ENCODE measurements at places on chromosomes 13 and 19.

DNA sequence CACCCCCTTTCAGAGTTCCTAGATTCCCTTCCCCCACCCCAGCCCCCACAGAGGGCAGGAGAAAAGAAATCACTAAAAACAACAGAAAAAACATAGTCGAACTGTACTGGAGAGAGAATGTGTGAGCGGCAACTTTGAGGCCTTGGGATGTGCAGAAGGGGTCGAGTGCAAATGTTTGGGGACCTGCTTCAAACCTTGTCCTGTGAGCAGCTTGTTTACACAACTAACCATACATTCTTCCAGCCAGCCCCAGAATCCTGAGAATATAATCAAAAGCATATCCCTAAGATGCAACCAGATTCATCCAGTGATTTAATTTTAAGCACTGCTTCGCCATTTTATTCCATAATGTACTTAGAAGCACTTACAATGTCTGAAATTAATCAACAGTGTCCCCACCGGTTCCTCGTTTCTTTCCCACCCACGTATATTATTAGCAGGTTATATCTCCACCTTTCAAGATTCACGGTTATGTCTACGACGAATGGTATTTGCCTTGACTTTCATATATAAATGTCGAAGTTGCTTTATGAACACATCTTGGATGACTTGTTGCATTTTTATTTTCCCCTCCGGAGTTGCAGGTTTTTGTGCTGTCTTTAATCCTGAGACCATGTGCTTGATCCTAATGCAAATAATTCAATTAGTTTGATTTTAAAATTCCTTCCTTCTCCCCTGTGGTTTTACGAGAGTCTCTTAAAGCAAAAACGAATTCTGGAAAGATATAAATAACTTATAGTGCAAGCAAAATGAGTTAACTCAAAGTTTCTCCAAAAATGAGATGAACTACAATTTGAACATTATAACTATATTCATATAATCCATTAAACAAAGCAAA, 107.6 kb downstream of the ZIC5 start:
- no peak for DNase-seq

- no peak for DNase-seq
Measured at GRCh38 chr13:99990126-99990977, 8.8 kb downstream of the ZIC2 start.

GRCh38 chr19:32178401-32178800, 167.0 kb upstream of the ZNF507 start:
- no peak for DNase-seq

GRCh38 chr19:19021115-19021514, 12.2 kb downstream of the SUGP2 start:
- no peak for DNase-seq

DNA sequence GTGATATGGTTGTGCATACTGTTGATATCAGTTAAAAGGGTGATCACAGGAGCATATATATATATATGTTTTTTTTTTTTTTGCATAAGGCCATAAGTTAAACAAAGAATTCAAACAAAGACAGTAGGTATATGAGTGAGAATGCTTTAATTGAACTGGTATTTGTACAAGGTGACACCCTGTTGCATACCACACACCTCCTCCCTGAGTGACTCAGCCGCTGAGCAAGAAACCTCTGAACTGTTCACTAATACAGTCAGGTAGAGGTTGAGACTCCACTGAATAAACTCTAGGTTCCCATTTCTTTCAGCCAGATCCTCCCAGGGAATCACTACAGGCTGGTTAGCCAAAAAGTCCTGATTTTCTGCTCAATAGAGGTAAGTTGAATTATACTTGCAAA, at the start of gene SCEL:
TSS of gene SCEL (plus strand) at position 259 of the 400 bp plus-strand sequence. CDS start 20,170 bp downstream, outside the sequence.
- DNase-seq: no peak

GRCh38 chr13:37134411-37135041, 29.1 kb upstream of the CSNK1A1L start:
- no peak for DNase-seq

DNA sequence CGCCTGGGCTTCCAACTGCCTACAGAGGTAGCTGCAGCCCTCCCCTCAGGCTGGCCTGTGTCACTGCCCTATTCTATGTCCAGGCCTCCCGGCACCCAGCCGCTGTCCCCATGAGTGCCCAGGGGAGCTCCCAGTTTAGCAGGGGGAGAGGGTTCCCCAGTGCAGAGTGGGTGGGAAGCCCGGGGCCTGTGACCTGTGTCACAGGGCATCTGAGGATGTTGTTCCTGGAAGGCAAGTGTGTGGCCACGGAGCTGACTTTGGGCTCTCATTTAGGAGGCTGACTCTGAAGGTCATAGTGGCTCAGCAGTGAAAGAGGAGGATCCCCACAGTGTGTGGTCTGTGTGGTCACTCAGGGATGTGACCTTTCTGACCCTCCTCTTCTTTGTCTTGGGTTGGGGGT, 25.1 kb downstream of the PPP1R37 start:
- no peak for DNase-seq

GRCh38 chr19:40982594-40983101, 8.4 kb upstream of the CYP2B6 start:
- no peak for DNase-seq

DNA sequence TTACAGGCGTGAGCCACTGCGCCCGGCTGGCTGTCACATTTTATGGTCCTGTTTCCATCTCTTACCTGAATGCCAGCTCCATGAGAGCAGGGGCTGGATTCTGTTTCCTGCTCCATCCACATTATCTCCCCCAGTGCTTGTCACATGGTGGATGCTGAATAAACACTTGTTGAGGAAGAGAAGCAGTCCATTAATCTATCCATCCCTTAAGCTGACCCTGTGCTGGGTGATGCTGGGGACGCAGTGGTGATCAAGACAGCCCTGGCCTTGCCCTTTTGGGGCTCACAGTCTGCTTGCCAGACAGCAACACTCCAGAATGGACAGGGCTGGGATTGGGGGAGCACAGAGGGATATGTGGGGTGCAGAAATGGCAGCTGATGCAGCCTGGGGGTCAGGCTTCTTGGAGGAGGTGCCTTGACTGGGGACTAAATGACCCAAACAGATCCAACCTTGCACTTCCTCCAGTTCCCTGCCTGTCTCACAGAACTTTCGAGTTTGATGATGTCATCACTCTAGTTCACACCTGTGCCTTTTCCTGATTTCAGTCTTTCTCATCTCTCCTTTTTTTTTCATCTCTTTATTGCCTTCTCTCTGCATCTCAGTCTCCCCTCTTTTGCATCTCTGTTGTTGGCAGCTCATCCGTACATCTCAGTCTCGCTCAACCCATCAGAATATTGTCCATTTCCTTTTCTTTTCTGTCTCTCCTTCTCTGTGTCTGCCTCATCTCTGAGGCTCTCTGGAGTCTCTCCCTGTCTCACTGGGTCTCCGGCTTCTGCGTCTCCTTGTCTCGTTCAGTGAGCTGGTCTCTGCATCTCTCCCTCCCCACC, 4.6 kb downstream of the IRF2BP1 start:
- DNase-seq: no peak

- DNase-seq: no peak
Measured at GRCh38 chr13:94414708-94415107, 64.8 kb downstream of the DCT start.

DNA sequence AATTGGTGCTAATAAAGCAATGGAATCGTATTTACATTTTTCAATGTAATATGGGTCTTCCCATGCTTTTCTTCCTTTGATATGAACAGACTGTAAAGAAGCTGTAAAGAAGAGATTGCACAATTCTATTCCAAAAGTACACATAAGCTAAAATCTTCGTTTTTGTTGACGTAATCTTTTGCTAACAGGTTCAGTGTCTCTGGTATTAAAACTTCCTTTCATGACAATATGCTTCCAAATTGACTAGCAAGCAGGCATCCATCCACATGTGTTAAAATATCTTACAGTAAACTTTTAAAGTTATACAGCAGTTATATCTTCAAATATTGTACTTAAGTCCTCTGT, 19.3 kb upstream of the SGCG start:
- DNase-seq: no peak

DNA sequence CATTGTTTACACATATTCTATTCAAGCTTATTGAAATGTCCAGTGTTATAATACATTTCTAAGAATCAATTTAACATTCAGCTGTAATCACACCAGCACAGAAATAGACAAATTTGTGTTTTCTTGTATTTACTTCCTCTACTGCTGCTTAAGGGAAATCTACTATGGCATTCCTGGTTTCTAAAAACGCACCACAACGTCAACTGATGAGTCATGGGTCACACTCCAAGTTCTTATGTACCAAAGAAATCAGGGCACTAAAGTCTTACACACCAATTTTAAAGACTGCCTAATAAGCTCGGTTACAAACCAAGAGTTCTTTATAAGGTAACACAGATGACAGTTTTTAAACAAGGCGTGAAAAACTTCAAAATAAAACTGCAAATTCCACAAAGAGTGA, 13.2 kb downstream of the LNX2 start:
- DNase-seq: no peak

DNA sequence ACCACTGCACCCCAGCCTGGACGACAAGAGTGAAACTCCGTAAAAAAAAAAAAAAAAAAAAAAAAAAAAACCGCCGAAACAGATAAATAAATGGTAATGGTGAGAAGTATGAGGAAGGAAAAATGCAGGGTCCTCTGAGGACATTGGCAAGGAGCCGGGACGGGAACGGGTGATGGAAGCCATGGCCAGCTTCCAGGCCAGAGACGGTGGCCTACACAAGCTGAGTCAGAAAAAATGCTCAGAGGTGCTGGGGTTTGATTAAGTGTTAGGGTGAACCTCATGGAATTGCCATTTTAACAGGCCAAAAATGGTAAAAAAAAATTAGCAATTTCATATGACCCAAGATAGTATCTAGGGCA, 866 bp upstream of the ZSWIM4 start:
- no peak for DNase-seq

GRCh38 chr13:55190996-55191395, 1949.7 kb upstream of the PRR20A start:
- DNase-seq: no peak

DNA sequence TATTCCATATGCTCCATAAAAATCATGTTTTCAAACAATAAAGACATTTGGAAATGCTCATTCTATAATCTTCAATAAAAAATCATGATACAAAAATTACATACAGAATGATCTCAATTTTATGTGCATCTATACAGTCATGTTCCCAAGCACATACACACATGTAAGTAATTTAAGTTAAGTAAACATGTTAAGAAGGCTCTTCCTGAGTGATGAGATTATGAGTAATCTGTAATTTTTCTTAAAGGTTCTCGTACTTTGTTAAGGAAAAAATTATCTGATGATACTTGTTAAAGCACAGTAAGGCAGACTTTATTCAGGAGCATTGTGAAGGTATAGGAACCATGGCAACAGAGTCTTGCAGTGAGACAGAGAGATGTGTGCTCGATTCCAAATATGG, 30.0 kb upstream of the DLEU7 start:
- no peak for DNase-seq

DNA sequence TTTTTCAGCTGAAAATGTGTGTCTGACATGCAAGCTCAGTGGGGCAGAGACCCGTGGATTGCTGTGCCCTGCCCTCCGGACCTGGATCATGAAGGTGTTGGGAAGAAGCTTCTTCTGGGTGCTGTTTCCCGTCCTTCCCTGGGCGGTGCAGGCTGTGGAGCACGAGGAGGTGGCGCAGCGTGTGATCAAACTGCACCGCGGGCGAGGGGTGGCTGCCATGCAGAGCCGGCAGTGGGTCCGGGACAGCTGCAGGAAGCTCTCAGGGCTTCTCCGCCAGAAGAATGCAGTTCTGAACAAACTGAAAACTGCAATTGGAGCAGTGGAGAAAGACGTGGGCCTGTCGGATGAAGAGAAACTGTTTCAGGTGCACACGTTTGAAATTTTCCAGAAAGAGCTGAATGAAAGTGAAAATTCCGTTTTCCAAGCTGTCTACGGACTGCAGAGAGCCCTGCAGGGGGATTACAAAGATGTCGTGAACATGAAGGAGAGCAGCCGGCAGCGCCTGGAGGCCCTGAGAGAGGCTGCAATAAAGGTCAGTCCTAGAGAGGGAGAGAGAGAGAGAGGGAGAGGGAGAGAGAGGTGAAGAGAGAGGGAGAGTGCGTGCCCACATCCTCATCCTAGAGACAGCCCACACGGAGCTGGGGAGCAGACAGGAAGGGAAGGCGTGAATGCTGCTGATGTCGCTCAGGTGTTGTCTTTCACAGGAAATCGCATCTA, 5.1 kb upstream of the DCUN1D2 start:
- DNase-seq: no peak

DNA sequence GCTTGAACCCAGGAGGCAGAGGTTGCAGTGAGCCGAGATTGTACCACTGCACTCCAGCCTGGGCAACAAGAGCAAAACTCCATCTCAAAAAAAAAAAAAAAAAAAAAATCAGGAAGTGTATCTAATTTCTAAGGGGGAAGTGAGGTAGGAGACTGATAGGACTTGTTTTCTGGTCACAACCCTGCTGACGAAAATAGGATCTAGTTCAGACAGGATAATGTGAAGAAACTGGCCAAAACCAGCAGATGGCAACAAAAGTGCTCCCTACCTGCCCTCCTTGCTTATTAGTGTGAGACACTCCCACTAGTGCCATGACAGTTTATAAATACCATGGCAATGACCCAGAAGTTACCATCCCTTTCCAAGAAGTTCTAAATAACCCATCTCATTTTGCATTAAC, 36.0 kb upstream of the KPNA3 start:
- no peak for DNase-seq

DNA sequence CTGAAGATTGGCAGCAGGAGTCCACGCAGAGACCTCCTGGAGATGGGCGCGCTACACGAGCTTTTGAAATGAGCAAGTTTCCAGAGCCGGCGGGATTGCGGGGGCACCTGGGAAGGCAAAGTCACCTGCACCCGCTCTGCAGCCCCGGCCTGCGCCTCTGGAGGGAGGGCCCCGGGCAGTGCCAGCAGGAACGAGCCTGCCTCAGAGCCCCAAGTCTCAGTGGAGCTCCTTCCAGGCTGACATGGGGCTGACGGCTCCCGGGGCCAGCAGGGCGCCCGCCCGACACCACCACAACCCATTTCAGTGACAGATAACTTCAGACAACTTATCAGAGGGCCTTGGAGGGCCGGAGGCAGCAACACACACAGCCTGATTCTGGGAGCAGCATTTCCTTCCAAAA, 45.0 kb downstream of the RASA3 start:
- no peak for DNase-seq

DNA sequence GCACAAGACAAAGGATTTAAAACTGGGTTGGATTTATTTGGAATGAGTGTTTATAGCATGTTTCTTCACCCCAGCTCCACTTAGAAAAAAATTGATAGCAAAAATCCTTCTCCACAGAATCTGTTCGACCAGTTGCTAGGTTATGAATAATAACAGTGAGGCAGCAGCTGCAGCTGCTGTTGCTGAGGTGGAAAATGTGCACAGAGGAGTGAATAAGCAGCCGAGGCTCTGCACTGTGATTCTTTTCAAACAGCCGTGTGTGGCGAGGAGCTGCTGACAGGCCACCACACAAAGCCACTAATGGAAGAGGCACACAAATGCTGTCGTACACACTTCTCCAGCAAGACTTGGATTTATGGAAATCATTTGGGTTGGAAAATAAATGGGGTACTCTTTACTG, 6.4 kb upstream of the RASL11A start:
- DNase-seq: no peak

DNA sequence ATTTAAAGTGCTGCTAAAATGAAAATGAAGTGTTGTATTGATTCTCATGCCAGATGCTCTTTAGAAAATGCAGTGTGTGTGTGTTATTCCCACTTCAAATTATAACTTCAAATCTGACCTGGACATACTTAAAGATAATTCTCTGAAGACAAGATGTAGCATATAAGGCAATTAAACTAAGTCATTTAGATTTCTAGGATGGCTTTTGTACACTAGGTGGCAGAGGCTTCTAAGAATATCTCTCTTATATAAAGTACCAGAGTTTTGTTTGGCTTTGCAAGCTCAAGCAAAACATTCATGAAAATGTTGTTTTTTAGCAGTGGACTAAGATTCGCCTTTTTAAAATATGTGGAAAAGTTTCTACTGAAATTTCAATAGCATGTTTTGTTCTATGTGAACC, 407.2 kb downstream of the GPC5 start:
- no peak for DNase-seq
